ENCODE measurements at places on chromosomes 7 and 10.

GRCh38 chr10:86586516-86586915, 64.9 kb upstream of the WAPL start:
- no peak for DNase-seq

GRCh38 chr7:41771717-41772116, 68.8 kb upstream of the INHBA start:
- no peak for DNase-seq

DNA sequence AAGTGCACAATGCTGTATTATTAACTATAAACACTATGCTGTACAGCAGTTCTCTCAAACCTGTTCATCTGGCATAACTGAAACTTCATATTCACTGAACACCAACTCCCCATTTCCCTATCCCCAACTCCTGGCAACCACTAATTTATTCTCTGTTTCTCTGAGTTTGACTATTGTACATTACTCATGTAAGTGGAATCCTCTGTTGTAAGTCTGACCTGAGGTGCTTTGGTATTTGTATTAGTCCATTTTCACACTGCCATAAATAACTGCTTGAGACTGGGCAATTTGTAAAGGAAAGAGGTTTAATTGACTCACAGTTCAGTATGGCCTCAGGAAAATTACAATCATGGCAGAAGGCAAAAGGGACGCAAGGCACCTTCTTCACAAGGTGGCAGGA, 266.3 kb downstream of the PPP1R3A start:
- DNase-seq = no peak

DNA sequence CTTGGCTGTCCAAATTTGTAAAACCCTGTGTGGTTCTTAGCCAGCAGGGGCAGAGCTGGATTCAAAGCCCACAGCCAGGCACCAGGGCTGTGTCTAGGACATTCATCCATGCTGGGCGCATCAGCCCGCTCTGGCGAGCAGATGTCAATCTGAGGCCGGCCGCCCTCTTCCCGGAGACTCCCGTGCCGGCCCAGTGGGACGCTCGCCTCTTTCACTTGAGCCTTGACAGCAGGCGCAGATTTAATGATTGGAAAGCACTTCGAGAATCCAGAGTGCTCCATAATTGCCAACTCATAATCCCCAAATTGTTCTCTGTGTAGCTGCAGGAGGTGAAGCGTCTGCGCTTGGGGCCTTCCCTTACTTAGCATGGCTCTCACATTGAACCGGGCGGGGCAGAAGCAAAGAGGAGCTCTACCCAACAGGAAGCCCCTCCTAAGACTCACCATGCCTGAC, 36.7 kb downstream of the SLIT1 start:
- DNase-seq = no peak

DNA sequence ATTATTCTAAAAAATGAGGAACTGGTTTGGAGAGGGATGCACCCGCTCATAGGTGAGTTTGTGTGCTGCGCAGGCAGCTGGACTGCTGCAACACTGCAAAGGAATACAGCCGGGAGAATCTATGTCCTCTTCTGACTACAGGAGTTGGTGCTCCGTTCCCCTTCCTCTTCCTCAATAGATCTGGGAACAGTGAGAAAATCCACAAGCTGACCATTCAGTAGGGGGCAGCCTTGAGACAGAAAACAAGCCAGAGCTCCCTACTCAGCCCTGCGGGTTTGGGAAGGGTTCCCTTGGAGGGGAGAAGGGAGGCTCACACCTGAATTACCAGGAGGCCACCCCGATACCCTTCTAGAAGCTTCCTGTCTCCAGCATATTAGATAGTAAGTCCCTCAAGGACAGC, 87.3 kb upstream of the FOXI2 start:
- DNase-seq = no peak

All from AG09309 (cell line).